HCT116 (cell line): ENCODE measurements at places on chromosomes 12 and 14.

DNA sequence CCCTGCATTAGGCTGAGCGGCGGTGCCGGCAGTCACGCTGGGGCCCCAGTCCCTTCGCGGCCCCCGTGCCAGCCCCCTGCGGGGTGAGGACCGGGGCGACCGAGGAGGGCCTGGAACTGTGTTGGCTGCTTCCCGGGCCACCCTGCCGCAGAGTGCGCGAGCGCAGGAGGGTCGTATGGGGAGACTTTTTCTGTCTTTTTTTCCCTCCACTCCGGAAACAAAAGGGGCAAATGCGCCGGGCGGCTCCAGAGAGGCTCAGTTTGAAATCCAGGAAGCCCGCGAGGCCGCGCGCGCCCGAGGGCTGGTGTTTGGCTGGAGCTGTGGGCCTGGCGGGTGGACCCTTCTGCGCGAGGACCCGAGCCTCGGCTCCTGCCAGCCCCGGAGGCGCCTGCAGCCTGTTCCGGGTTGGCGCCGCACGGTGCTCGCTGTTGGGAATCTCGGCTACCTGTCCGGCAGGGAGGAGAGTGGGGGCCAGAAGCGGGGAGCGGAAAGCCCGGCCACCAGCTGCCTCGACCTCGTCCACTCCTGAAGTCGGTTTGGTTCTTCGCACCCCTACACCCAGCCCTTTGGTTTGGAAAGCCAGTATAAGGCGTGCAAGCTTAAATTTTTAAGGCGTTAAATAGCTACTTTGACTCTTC, 638 bp downstream of the PLEKHG3 start:
- no peak for DNase-seq

DNA sequence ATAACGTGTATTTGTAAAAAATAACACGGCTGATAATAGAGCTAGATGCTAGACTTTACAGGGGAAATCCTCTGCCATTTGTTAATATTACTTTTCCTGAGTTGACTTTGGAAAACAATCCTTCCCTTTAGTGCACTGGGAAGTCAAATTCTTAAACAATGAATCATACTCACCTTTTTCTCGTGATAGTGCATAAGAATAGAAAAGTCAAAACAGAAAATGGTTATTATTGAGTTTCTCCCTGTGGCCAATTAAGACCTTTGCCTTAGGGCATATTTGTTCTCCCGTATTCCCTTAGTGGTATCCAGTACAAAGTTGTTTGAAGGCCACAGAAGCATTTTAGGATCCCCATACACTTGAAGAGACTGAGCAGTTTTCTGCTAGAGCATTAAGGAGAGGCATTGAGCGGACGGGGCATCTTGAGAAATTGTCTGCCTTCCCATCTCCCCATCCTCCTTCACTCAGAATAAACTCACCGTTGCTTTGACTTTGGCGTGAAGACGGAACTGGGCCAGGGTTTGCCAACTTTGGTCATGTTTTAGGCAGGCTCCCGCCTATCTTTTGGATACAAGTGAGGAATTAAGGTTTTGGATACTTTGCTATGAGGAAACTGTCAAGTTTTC, 171.3 kb downstream of the TMTC2 start:
- no peak for DNase-seq

DNA sequence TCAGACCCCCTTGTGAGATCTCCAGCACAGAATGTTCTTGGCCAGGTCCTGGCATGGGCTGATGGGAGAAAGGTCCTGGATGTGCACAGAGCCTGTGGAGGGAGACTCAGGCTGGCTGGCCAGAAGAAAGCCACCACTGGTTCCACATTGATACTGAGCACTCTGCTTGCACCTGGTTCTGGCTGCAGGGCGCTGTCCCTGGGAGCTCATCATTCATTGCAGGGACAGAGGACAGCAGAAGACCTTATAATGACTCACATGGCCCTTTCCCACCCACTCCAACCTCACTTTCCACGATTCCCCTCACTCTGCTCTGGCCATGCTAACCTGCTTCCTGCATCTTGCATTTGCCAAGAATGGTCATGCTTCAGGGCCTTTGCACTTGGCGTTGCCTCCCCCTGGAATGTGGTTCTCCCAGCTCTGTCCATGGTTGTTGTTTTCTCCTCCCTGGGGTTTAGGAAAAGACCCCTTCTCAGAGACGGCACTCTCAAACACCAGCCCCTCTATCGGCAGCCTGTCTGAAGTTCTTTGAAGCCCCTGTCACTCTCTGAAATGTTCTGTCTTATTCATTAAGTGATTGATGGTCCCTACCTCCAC, 10.3 kb downstream of the KRT7 start:
- DNase-seq, result no peak

- DNase-seq, result peak; percentile 79
Measured at GRCh38 chr12:52865090-52865944, 16.5 kb upstream of the KRT78 start.

- DNase-seq, result no peak
Measured at GRCh38 chr14:64434528-64434927, 30.8 kb upstream of the AKAP5 start.

DNA sequence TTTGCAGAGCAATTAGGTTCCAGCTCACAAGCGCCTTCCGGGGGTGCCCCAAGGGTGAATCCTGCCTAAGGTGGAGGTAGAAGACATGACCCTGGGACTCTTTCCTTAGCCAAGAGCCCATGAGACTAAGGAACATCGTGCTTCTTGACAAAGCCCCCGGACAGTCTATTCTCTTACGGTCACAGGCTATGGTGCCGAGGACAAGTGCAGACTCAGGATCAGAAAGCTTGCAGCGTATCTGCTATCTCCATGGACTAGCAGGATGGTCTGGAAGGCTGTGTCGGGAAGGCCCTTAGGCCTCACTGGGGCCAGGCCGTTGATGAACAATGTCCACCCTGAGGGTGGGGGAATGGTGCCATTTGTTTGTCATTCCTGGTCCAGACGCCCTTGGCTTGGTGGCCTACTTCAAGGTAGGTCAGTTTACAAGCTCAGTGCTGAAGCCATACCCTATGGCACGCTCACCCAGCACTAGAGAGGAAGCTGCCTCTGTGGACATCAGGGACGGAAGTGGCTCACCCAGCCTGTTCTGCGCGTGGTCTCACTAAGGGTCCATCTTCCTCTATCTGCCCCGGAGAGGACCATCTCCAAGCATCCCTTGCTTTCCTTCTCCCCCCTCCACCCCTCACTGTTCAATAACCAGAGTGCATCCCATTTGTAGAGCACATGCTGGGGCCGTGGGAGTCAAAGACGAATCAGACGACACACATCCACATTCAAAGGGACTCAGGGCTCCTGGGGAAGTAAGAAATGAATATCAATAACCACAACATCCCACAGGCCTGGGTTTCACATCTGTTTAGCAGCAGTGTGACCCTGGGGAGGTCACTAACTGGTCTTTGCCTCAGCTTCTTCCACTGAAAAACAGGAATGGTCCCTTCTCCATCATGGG, 45.0 kb upstream of the IQSEC3 start:
- no peak for DNase-seq

DNA sequence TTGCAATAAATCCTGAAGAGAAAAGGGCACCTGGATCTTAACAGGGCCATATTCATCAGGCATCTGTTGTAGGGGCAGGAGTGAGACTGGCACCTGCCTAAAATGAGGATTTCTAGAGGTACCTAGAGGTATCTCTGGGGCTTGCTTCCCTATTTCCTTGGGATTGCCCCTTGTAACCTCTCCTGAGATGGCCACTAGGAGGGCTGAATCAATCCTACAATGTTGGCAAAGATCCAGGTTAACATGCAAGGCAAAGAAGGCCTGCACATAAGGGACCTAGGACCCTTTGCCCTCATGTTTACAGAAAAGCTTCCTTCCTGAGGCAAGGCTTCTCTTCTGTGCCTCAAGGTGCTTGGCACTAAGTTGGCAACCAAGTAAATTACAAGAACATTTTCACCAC, 25.8 kb upstream of the CLEC4E start:
- no peak for DNase-seq

DNA sequence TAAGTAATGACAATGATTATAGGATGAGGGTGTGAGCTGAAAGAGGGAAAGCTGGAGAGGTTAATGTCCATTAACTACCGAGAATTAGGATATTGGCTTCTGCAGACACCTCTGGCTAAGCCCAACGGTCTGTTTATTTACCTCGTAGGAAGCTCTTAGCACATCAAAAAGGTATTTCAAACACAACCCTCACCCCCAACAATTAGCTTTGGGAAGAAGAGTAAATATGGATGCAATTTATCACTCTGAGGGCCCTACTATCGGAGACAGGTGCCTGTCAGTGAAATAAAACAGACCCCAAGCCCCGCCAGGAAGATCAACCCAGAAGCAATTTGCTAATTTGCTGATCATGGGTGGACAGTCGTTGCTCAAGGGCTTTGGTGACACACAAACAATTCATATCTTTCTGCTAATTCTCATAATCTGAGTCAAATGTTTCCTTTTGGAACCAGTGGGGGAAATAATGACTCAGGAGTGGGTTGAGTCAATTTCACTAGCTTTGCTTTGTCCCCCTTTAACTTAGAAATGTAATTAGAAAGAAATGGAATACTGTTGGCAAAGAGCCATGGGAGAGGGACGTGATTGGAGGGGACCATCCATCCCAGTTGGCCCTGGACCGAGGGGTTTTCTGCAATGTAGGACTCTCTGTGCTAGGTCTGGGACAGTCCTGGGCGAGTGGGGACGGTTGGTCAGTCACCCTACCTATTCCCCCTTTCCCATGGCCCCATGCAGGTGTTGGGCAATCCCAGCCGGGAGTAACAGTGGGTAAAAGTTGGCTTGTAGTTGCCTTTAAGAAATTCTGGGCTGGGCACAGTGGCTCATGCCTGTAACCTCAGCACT, 99.1 kb upstream of the MED13L start:
- DNase-seq, result no peak

DNA sequence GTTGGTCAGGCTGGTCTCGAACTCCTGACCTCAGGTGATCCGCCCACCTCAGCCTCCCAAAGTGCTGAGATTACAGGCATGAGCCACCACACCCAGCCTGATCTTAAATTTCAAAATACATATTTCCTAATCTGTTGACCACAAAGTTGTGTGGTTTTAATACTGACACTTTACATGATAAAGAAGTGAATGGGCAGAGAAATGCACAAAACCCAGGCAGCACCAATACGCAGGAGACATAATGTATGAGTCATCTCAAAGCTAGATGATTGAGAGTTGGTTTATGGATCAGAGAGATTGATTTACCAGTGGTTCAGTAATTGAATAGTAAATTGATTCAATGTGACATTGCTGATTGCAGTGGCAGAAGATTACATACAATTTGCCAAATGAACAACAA, 19.2 kb upstream of the PPP2R5E start:
- no peak for DNase-seq

- DNase-seq, result no peak
Measured at GRCh38 chr12:95547522-95548055, 3.7 kb downstream of the USP44 start.

GRCh38 chr12:62021808-62022207, 238.4 kb upstream of the USP15 start:
- no peak for DNase-seq

- DNase-seq, result no peak
Measured at GRCh38 chr12:57234571-57235016, 5.1 kb downstream of the SHMT2 start.

DNA sequence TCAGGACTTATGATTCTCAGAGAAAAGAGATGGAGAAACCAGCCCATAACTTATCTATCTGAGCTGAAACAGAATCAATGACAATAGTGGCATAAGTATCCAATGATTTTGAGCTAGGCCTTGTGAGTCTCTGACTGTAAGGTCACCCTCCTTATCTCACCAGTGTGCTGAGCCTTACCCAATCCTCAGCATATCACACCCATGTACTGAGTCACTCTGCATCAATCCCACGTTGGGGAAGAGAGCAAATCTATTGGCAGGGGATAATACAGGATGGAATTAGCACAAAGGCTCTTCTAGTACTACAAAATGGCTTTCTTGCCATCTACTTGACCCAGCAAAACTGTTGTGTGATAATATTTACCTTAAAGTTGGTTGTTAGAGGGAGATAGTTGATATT, 997.8 kb downstream of the NRXN3 start:
- DNase-seq, result no peak

DNA sequence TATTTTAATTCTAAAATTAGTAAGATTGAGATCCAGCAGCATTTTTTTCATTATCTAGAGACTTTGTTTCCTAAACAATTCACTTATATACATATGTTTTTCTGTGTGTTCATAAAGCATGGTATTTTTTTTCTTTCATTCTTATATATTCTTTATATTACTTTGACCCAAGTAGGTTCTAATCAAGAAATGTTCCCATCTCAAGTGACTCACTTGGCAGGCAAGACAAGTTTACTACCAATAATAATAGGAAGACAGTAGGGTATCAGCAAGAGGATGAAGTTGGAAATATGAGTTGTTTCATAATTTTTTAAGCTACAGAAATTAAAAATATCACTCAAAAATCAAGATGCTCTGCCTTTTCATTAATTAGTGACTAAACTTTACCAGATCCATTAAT, 613.4 kb upstream of the ATP2B1 start:
- DNase-seq, result no peak

DNA sequence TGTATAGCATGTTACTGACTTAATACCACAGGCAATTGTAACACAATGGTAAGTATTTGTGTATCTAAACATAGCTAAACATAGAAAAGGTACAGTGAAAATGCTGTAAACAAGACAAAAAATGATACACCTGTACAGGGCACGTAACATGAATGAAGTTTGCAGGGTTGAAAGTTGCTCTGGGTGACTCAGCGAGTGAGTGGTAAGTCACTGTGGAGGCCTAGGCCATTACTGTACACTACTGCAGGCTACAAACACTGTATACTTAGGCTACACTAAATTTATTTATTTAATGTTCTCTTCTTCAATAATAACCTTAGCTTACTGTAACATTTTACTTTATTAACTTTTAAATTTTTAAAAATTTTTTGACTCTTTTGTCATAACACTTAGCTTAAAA, 158.4 kb downstream of the IPO8 start:
- no peak for DNase-seq

DNA sequence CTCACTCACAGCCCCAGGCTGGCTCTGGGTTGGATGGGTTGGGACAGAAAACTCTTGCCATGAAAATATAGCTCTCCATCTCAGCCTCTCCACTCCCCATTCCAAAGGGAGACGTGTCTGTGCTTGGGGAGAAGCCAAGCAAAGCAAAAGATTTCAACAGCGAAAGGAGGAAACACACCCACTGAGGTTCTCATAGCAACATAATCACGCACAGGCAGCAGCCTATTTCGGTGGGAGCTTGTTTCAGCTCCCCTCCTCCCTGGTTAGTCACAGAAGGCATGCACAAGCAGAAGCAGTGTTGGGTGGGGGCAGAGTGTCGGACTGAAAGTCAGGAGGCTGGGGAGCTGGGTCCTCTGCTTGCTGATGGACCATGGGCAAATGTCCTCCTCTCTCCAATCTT, 1.9 kb upstream of the PRMT8 start:
- no peak for DNase-seq

GRCh38 chr14:52446355-52446754, 106.0 kb downstream of the TXNDC16 start:
- no peak for DNase-seq

DNA sequence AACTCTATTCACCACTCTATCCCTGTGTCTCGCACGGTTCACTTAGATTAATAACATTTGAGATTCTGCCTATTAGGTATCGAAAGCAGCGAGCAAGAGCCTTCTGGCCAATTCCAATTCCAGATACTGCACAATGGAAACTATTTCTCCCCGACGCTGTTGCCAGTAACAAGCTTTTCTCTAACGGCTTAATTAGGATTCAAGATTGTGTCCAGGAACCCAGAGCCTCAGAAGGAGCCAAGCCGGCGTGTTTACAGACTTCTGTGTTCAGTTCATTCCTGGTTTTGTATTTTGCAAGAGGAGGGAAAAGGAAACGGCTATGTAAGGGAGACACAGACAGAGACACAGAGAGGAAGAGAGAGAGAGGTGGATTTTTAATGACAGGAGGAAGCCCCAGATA, 185.6 kb downstream of the DICER1 start:
- no peak for DNase-seq

GRCh38 chr12:123388951-123389559, 5.1 kb downstream of the KMT5A start:
- no peak for DNase-seq
